ENCODE measurements at places on chromosomes 5 and 9.

GRCh38 chr9:118896324-118897000 is 472.8 kb downstream of the BRINP1 start:
- no peak for DNase-seq

GRCh38 chr9:80158554-80159170 is 586.9 kb downstream of the TLE4 start:
- DNase-seq = no peak

DNA sequence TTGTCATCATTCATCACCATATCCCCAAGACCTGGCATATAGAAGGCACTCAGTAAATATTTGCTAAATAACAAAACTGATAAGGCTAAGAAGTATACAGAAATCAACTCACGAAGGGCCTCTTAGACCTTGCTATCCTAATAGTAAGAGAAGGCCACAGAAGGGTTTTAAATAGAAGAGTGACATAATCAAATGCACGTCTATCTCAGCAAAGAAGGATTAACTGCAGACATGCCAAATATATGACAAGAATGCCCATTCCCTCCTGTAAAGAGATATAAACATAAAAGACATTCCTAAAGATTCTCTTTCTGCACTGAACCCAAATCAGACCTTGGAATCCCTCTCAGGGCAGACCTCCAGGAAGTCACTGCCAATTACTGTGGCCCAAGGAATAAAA is 34.1 kb downstream of the ECPAS start:
- no peak for DNase-seq

- no peak for DNase-seq
Measured at GRCh38 chr9:80841888-80842287, 847.5 kb downstream of the TLE1 start.

- no peak for DNase-seq
Measured at GRCh38 chr5:32202394-32202793, 28.3 kb upstream of the GOLPH3 start.

- no peak for DNase-seq
Measured at GRCh38 chr5:142295960-142296860, 28.6 kb downstream of the SPRY4 start.

DNA sequence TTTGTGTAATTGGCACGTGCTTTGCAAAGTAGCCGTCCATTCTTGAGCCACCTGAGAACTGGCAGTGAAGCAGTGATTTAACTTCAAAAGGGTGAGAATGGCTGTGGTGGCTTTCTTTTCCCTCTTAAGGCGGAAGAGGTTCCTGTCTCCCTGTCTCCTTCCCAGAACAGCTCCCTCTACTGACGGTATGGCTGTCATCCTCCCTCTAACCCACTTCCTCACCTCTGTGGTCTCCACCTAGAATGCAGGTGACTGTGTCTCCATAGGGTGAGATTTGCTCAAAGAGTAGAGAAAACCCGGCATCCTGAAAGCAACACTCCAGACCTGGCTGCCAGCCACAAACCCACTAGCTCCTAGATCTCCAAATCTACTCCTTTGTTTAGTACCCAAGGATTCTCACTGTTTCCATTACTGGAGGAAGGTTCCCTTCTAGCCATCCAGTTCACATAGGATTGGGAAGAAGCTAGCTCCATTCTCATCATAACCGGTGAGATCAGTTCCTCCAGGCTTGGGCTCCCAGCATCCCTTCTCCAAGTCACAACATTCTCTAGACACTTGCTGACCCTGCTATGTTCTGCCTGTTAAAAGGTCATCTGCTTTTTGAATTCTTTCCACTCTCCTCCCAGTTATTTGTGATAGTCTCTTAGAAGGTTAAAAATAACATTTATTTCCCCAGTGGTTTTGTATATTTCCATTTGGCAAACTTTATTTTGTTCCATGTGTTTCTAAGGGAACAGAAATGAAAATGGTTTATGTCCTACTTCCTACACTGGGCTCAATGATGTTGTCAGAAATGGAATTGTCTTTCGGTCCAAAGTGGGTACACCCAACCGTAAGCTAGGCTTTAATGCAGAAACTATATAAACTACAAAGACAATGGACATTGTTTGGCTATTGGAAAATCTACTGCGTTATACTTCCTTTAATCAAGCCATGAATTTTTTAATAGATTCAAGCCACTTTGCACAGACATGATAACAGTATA is 269.4 kb downstream of the CWC27 start:
- DNase-seq = no peak

GRCh38 chr9:115364991-115365390 is 247.0 kb upstream of the TNC start:
- no peak for DNase-seq

GRCh38 chr5:157278319-157279037 is 12.6 kb downstream of the CYFIP2 start:
- no peak for DNase-seq
